Astrocyte of the spinal cord (primary cell): ENCODE measurements at places on chromosomes 2 and 18.

- DNase-seq: peak; percentile 68
These were observed 17.8 kb upstream of the ATL2 start for GRCh38 chr2:38394903-38395341.

DNA sequence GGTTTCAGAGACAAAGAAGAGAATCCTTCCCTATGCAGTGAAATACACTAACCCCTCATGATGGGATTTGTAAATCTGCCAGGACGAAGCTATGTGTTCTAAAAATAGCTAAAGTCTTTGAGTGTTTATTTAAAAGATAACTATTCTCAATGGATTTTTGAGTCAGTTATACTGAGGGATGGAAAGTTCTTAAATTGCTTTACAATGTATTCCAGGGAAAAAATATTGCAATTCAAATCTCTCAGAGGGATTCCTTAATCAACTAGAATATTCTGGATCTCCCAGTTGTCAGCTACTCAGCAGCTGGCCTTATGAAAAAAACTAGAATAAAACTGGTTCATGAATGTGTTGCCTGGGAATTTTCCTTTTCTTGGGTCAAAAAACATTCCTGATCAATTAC, 312.4 kb downstream of the PLCL1 start:
- peak; percentile 19 for DNase-seq

GRCh38 chr2:109058191-109058632, 69.2 kb upstream of the EDAR start:
- DNase-seq: no peak

- DNase-seq: no peak
These were observed 7.7 kb downstream of the ASB18 start for GRCh38 chr2:236256366-236256985.

DNA sequence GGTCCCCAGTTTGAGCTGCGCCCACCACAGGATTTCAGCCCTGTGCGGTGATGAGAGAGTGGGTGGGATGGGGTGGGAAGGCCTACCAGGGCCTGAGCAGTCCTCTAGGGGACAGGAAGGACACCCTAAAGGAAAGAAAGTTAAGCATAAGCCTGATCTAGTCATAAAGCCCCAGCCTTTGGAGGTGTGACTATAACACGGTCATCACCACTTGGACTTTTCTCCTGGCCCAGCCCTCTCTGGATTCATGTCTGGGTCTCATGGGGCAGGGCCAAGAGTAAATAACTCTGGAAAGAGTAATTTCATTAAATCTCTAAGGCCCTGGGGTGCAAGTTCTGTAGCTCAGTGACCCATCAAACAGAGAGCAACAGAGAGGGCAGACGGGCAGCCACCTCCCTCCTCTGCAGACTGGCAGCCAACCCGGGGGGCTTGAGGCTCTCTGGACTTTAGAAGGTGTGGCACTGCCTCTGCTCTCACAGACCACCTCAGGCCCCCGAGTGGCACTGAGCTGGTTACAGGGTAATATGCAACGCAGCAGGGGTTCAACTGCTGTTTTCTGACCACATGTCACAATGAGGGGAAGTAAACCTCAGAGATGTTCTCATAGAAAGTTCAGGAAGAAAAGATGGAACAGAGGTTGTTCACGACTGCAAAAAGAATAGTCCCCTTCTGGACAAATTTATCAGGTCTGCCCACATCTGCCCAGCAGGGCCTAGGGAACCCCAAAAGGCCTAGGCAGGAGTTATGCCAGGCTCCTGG, 41.5 kb downstream of the TGFA start:
- no peak for DNase-seq

DNA sequence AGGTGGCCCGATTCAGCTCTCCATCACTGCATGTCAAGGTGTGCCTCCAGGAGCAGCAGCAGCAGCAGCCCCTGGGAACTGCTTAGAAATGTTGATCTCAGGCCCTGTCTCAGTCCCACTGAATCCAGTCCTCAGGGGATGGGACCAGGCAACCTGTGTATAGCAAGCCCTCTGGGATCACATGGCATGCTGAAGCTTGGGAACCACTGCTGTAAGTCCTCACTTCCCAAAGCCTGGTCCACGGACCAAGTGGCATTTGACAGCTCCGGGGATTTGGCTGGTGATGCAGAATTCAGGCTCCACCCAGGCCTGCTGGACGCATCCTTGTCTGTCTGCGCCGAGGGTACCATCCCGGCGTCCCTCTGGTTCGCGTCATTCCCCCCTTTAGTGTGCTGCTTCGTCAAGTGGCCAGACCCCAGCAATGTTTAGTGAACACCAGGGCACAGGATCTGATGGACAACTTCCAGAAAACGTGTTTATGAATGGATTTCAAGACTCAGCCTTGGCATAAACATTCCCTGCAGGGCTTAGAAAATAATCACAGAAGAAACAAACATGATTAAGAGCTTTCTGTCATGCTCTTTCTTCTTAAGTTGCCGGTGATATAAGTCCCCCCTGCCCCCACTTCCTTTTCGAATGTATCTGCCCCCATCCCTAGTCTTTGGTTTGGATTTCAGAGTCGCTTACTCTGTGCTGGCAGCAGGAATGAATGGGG, 234.0 kb downstream of the GBX2 start:
- DNase-seq: no peak

DNA sequence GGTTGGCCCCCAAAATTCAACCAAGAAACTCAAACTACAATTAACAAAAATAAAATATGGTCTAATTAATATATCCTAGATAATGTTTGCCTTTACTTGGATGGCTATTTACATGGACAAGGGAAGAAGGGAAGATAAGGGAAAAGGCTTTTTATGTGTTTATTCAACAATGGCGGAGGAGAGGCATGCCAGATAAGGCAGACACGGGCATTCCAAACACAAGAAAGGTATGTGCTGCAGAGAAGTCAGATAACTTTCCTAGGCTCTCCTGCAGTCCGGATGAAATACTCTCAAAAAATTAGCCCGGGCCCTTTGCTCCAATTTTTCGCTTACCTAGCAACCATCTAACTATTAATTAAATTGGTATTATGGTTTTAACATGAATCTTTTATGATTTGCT, 5.1 kb upstream of the TTR start:
- no peak for DNase-seq

GRCh38 chr2:58089081-58089480, 42.5 kb downstream of the VRK2 start:
- no peak for DNase-seq

DNA sequence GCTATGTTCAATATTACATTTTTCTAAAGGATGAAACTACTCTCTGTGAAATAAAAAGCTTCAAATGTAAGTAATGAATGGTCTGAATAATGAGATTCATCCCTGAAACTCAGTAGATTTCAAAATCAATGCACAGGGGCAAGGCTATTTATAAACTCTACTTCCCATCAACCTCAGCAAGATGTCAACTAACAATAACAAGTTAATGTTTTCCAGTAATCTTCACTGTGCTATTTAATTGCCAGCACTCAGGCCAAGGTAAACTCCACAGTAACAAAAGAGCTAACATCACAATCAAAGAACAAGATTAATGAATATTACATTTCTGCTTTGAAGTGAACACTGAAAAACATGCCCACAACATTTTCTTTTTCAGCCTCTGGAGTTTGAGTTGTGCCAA, 144.3 kb upstream of the ZFP36L2 start:
- DNase-seq: peak; percentile 43

DNA sequence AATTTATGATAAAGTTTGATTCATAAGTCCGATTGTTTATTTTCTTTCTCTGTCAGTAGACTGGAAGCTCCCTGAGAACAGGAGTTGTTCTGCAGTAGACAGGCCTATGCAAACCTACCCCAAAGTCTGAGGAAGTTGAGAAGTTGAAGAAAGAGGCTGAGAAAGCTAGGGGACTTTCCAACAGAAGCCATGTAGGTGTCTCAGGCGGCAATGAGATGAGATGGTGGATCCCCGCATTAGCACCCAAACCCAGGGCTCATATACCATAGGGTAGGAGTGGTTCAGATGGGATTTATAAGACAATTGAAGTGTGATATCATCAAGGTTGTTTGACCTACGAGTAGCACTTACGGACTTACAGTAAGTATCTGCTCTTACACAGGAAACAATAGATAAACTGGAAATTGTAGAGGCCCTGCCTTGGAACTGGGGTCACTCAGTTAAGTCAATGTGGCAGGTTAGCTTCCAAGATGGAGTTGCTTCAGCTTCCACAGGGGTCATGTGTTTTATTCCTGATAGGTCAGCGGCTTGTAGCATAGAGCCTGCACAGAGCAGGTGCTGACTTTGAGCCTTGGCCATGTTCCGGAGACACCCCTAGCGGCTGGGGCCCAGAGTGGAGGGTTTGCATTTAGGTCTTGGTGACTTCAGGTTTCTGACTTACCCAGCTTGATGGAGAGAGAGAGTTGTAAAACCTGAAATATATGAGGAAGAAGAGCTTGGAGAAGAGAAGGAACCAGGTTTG, 2.3 kb upstream of the PSD4 start:
- no peak for DNase-seq

- DNase-seq: peak; percentile 29
These were observed 32.6 kb upstream of the SP3 start for GRCh38 chr2:173997753-173998152.

- no peak for DNase-seq
These were observed 39.2 kb downstream of the GALNT1 start for GRCh38 chr18:35620765-35621164.

GRCh38 chr2:52238782-52239181, 1206.8 kb upstream of the NRXN1 start:
- DNase-seq: no peak

- no peak for DNase-seq
These were observed 239.9 kb downstream of the KLHL29 start for GRCh38 chr2:23624915-23625314.

- peak; percentile 18 for DNase-seq
These were observed 4.1 kb upstream of the ITPRIPL1 start for GRCh38 chr2:96320728-96321622.

DNA sequence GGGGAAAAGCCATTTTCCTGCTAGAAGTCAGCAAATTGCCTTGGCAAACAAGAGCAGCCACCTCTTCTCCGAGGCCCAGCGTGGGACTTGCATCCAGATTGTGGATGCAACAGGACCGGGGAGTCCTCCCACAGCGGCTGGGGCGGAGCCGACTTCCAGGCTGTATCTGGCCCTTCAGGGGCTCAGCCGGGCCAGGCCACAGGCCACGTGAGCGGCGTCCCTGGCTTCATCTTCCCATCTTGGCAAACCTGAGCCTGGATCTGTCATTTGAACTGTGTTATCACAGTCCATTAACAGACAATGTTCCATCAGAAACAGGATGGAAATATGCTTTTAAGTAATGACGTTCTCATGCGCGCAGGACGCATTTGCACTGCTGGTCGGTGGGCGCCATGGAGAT, 483.5 kb upstream of the SALL3 start:
- DNase-seq: no peak

DNA sequence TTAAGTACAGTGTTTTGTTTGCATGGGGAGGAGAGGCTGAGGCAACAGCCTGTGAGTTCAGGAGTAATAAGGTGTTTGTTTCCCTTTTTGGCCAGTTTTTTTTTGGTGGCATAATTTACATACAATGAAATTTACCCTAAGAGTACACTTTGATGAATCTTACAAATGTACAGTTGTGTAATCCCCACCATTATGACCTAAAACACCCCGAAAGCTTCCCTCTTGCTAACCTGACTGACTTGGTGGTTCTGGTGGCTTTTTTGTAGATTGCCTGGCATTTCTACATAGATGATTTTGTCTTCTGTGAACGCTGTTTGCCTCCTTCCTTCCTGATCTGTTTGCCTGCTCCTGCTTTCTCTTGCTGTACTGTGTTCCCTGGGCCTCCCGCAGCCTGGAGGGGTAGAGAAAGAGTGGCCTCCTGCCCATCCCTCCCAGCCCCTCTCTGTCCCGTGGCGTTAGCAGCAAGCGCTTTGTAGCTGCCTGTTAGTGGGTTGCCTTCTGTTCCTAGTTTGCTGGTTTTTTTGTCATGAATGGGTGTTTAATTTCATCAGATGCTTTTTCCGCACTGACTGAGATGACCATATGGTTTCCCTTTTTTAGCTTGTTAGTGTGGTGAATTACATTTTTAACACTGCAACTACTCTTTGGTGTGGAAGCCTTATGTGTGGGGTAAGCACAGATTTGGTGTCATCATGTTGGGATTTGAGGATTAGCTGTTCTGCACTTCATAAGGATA, 32.1 kb downstream of the ASAP2 start:
- no peak for DNase-seq

DNA sequence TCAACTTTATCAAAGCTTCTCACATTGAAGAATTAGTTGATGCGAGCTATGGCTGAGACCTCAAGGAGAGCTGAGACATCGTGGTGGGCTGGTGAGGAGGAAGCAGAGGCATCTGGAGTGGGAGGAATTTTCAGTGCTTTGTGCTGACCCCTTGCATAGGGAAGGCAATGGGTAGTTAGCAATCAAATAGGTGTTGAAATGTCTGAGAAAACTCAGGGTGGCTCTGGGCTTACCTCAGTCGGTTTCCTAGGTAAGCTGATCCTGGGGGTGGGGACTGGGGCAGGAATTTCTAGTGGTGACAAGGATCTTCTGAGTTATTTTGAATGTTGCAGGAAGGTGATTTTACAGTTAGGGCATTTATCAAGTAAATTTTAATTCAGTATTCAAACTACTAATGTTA, 20.7 kb upstream of the DPP10 start:
- no peak for DNase-seq

DNA sequence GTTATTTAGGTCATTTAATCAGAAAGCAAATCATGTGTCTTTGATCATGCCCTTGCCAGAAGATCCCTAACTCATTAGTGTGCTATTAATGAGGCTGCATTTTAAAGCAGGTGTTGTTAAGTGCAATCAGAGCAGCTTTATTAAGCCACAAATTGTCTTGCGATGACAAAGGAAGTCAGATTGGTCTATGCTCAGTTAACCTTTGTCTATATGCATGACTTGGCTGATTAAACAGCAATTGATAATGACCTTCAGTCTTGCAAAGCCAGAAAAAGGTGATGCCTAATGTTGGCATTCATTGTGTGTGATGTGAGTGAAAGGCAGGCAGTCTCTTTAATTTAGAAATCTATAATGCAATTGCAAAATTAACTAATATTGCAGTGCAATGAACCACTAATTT, 166.9 kb downstream of the RND3 start:
- no peak for DNase-seq
